OCI-M1 (cell line): ENCODE measurements at places on chromosomes 11 and 22.

GRCh38 chr11:116794851-116795250 lies 3.2 kb upstream of the APOA5 start:
- no peak for DNase-seq

DNA sequence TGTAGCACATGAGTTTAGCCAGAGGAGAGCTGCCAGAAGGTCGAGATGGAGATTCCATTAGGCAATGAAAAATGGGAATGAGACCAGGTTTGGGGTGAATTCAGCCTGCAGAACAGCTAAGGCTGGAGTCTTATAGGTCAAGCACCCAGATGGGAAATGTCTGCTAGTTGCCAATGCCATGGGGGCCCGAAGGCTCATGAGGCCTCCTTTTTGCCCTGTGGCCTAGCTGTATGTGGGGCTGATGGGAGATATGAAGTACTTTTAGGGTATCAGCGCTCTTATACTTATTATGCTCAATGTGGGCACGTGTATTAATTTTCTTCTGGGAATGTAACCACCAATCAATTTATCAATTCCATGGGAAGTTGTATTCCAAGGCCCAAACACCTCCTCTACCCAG lies 8.7 kb downstream of the PPFIBP2 start:
- no peak for DNase-seq

DNA sequence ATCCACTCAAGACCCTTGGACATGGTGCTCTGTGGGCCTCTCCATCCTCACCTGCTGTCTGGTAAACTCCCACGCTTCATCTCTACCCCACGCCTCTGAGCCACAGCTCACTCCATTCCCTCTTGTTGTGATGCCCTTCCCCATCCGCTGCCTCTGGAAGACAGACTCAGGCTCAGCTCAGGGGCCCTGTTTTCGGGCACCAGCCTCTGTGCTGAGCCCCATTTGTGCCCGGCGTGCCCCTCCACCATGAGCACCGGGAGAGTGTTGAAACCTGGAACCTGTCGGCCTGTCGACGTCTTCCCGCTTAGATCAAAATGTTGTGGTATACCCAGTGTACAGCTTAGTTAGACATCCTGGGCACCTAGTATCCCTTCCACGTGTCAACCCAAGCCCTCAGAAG lies 6.5 kb upstream of the SCUBE1 start:
- no peak for DNase-seq

GRCh38 chr11:6297831-6298230 lies 22.5 kb downstream of the CAVIN3 start:
- DNase-seq = peak; percentile 15

DNA sequence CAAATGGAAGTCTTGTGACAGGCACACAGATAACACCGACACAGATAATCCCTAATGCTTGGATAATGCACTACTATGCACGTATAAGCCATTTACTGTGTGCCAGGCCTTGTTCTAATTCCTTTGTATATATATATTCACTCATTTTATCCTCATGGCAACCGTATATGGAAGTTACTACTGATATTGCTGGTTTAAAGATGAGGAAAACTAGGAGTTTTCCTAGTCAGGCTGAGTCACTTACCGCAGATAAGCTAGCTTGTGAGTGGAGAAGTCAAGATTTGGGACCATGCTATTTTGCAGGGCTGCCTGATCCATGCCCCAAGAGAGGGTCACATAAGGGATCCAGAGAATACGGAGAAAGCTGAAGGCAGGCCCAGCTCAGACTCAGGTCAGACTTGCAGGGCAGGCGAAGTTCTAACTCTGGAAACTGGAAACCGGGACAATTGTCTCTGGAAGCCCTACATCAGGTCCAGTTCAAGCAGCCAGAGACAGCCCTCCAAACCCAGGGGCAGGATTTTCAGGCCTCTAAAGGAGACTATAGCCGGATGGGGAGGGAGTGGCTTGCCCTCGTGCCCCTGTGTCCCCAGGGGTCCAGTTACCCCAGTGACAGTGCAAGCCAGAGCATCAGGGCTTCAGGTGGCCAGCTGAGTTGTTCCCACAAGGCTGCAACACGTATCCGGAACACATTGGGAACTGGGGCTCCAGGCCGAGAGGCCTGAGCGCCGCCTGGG lies 534.8 kb downstream of the INSC start:
- no peak for DNase-seq

GRCh38 chr11:130904380-130904779 lies 11.9 kb downstream of the SNX19 start:
- peak; percentile 21 for DNase-seq

- no peak for DNase-seq
Observed at GRCh38 chr11:65529475-65530156, 4.7 kb downstream of the SCYL1 start.

DNA sequence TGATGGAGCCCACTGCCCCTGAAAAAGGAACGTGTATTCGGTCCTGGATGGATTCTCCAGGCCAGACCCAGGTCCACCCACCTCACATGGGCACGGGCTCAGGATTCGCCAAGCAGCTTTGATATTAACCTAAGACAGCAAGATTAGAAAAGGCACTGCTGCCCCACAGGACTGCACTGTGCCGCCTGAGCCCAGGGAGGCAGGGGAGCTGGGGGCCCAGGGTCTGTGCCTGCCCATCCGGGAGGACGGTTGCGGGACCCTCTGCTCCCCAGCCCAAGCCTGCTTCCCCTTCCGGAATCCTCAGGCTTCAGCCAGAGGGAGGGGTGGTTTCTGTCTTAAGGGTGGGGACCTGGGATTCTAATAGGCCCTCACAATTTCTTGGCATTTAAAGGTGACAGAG lies 13.5 kb upstream of the VSIG10L2 start:
- DNase-seq = no peak

DNA sequence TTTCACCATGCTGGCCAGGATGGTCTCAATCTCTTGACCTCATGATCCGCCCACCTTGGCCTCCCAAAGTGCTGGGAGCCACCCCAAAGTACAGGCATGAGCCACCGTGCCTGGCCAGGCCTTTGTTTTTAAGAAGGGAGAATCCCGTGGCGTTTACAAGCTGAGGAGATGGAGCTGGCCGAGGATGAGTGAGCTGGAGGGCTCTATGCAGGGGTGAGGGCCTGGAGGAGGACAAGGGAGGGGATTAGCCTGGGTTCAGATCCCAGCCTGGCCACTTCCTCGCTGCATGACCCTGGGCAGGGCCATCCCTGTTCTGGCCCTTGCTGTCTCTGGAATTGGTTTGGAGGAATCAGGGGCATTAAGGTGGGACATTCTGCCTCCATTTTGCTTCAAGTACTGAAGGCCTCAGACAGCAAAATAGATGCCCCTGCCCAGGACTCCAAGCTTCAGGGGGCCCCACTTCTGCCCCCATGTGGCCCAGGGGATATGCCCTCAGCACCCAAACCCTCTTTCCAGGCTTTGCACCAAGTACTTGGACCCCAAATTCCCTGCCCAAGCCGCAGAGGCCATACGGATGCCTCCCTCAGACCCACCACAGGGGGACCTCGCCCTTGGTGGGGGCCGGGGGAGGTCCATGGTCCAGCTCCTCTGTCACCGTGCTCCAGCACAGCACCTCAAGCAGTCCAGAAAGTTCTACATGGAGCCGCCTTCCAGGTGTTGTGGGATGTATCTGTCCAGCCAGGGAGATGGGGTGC lies 12.1 kb upstream of the LRP5 start:
- DNase-seq = no peak

DNA sequence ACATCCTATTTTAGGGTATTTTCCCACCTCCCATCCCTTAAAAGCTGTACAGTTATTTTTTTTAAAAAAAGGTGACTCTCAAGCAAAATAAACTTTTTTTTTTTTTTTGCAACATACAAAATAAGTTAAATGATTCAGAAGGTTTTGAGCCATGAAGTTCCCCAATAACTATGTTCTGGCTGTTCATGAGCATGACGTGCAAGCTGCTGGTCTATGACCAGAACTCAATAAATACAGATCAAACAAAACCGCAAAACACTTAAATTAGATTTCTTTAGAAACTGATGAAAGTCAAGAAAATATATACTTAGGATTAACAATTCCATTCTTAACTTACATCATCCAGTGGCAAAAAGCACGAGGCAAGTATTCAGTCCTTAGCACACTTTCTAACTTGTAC lies 24.1 kb upstream of the CLNS1A start:
- DNase-seq = no peak

DNA sequence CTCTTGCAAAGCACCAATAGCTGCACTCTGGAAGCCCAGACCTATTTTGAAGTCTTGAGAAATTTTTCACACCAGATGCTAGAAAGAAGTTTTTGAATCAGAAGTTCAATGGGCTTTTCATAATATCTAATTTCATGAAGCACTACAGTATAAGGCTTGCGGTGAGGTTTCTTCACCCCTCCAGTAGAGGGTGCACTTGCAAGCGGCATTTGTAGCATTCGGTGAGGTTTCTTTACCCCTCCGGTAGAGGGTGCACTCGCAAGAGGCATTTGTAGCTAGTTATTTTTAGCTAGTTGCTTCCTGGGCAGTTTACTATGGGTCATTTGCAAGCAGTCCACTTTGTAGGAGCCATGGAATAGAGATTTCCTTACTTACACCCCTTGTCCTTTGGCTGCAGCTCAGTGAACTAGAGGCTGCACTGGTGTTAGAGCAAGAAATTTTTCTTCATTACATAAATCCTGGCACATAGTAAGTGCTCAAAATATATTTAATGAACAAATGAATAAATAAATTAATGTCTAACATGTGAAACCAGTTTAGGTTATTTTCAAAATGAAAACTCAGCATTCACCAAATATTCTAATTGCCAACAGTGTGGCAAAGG lies 7.8 kb upstream of the NOX4 start:
- DNase-seq = peak; percentile 86

- no peak for DNase-seq
Observed at GRCh38 chr22:46029574-46030200, 52.7 kb upstream of the WNT7B start.

- DNase-seq = no peak
Observed at GRCh38 chr11:1532606-1533341, 39.3 kb downstream of the DUSP8 start.

GRCh38 chr11:121651257-121651605 lies 198.5 kb upstream of the SORL1-AS1 start:
- no peak for DNase-seq

DNA sequence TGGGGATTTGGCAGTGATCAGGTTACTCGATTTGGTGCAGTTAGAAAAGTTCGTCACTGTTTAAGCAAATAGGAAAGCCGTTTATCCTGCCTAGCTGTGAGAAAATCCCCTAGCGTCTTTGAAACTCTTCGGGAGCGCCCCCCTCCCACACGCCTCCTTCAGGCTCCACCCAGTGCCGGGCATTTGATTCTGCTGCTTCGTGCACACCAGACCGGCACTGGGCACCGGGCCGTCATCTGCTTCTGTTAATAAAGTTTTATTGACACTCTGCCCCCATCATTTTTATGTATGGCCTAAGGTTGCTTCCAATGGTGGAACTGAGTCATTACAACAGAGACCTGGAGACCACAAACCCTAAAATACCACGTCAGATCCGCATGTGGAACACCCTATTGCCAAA lies 50.9 kb downstream of the IGF2 start:
- no peak for DNase-seq

DNA sequence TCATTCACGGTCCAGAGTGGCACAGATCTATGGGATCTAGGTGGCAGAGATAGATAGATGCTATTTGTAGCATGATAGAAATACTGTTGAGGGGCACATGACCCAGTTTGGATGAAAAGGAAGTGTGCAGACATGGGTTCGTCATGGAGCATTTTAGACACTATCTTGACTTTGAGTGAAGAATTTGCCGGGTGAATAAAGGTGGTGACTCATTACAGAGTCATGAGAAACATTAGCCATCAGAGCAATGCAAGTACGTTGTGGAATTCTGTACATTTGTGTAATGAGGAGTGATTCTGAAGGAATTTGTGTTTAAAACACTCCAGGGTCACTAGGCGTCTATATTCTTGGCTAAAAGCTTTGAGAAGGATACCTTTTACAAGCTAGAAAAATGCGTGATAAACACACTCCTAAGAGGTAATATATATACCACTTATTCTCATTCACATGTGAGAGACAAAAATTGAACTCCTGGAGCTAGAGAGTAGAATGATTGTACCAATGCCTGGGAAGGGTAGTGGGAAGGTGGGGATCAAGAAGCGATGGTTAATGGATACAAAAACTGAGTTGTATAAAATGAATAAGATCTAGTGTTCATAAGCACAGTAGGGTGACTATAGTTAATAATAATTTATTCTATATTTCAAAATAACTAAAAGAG lies 593.7 kb upstream of the LUZP2 start:
- DNase-seq = no peak

- no peak for DNase-seq
Observed at GRCh38 chr22:36700711-36701670, 2.6 kb downstream of the CACNG2 start.

- peak; percentile 92 for DNase-seq
Observed at GRCh38 chr11:46238967-46239800, 38.3 kb upstream of the CREB3L1 start.

GRCh38 chr11:456533-456932 lies 6.5 kb downstream of the PTDSS2 start:
- DNase-seq = no peak

DNA sequence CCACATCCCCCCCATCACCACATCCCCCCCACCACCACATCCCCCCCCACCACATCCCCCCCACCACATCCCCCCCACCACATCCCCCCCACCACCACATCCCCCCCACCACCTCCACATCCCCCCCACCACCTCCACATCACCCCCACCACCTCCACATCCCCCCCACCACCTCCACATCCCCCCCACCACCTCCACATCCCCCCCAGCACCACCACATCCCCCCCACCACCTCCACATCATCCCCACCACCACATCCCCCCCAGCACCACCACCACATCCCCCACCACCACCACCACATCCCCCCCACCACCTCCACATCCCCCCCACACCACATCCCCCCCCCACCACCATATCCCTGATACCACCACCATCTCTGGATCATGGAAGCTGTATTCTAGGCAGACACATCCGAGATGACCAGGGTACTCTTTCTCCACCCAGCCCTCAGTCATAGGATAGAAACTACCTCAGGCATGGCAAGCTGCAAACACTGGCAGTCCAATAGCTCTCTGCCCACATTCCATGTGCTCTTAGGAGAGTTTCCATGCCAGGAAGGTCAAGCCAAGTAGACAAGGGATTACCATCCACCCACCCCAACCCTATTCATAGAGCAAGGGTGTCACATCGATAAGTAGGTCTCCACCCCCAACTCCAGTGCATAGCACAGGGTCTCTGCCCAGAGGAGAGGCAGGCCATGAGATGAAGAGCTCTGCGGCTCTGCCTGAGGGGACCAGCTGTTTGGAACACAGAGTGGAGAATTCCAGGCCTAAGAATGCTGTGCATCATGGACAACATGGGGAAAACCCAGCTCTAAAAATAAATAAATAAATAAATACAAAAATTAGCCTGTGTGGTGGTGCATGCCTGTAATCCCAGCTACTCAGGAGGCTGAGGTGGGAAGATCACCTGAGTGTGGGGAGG lies 33.0 kb upstream of the TEAD1 start:
- DNase-seq = no peak

- peak; percentile 40 for DNase-seq
Observed at GRCh38 chr11:119307219-119307618, 9.7 kb downstream of the MCAM start.

DNA sequence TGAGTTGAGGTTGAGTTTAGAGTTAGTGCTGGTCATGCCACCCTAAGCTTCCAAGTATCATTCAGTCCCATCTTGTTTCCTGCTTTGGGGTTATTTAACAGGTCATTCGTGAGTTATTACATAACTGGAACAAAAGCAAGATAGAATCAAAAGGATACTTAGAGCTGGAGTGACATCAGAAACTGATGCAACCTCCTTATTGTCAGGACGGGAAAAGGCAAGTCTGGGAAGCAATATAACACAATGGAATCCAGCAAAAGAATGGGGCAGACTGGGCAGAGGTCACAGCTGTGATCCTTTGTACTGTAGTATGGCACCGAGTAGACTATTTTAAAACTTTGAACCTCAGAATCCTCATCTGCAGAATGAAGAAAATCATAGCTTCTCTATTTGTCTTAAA lies 4.4 kb upstream of the PRSS23 start:
- DNase-seq = peak; percentile 74

- DNase-seq = peak; percentile 62
Observed at GRCh38 chr11:117179048-117179999, 781 bp downstream of the SIDT2 start.
